ENCODE measurements at places on chromosomes 6 and 20.
A peak's percentile ranks its signal among the peaks of the same experiment; 100 is the strongest.

GRCh38 chr20:63587776-63588591, 13.9 kb upstream of the HELZ2 start:
- no peak for DNase-seq

- no peak for DNase-seq
These were observed 54.6 kb downstream of the FARS2 start for GRCh38 chr6:5315881-5316280.

- DNase-seq = no peak
These were observed 8.4 kb upstream of the ADA start for GRCh38 chr20:44659931-44660330.

DNA sequence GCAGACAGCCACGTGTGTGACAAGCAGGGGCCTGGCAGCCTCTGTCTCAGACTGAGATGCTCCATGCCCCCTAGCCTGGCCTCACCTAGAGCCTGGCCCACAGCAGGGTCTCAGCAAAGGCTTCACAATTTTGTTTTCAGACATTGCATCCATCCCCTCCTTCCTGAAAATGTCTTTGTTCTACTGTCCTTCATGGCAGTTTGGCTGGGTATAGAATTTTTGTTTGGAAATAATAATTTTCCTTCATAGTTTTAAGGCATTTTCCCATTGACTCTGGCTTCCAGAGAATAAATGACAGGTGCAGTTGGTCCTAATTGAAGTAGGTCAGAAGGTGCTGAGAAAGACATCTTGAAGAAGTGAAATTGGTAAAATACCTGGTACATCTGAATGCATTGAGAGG, 216.2 kb downstream of the EYA2 start:
- DNase-seq = no peak

DNA sequence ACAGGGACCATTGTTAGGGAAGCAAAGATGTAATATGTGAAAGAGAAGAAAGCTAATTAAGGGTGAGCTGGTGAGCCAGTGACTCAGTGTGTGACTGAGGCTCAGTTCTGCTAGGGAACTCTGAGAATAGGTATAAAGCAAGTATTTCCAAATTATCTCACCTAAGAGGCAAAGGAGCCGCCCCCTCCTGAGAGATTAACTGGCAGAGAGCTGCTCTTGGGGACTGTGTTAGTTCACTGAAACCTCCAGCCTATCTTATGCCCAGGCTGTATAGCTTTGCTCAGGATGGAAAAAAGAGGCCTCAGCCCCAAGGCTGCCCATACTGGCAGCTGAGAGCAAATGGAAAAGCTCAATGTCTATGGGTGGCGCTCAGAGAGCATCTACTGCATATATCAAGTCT, 152.0 kb downstream of the PAK5 start:
- DNase-seq = no peak

DNA sequence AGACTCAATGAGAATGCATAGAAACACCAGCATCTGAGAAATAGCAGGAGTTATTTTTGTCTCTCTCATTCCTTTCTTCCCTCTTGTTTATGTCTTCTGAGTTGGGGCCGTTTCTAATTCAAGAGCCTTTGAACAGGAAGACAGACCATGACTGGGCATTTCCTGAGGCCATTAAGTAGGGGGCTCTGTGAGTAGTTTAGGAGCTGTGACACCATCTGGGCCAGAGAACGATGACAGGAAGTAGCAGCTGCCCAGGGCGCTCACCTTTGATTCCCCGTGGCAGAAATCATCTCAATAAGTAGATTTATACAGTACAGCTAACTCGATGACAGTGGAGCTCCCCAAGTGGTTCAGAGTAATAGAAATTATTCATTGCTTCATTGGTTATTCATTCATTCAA, 298.4 kb upstream of the PLN start:
- no peak for DNase-seq

- no peak for DNase-seq
These were observed 658.8 kb downstream of the PTPRT start for GRCh38 chr20:42530855-42531448.

- no peak for DNase-seq
These were observed 42.0 kb downstream of the JARID2 start for GRCh38 chr6:15287670-15288375.

DNA sequence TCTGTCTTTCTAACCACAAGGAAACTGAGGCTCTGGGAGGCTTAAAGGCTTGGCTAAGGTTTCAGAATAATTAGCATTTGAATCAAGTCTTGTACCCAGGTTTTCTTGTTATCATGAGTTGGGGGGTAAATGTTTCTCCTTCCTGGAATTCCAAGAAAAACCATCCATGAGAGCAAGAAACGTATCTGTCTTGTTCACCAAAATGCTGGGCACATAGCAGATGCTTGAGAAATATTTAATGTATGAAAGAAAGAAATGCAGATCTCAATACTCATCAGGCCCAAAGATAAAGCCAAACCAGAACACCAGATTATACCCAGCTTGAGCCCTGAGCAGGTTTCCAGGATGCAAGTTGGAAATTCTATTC, 164.6 kb downstream of the CLIC5 start:
- no peak for DNase-seq

- peak; percentile 84 for DNase-seq
These were observed 44.6 kb downstream of the ARHGAP40 start for GRCh38 chr20:38645980-38646858.

GRCh38 chr6:133236932-133237331, 4.2 kb upstream of the EYA4 start:
- no peak for DNase-seq

GRCh38 chr6:7262746-7263518, 50.1 kb downstream of the SSR1 start:
- DNase-seq = no peak

DNA sequence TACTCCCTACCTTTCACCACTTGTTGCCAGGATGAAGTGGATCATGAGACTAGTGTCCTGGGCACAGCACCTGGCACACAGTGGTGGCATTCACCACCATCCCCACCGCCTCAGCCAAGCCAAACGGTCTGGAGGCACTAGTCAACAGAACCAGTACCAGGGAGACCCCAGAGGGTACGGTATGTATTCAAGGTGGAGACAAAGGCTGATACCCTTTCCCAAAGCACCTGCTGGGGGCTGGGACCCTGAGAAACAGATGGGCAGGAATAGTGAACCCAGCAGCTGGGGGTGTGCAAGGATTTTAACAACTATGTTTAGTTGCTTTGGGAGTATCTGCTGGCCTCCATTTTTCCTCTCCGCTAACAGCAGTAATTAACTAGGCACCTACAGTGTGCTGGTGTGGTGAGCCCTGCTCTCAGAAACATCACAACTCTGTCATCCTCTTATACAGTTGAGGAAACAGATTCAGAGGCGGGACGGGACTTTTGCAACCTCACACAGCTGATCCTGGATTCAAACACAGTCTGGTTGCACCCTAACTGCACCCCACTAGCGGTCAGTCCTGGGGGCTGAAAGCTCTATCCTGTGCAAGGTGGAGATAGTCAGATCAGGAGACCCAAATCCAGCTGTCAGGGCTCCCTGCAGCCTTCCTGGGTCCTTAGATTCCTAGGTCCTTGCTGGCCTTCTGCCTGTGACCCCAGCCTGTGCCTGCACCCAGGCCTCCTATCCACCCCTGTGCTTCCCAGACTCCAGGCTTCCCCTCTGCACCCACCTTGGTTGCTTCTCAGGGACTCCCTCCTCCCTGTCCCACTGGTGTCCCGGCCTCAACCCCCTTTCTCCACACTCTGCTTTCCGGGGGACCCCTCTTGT, 1.2 kb downstream of the SNTA1 start:
- DNase-seq = no peak

GRCh38 chr6:54428431-54428830, 120.2 kb downstream of the TINAG start:
- no peak for DNase-seq

- DNase-seq = no peak
These were observed 50.2 kb downstream of the ERMARD start for GRCh38 chr6:169801396-169802160.

DNA sequence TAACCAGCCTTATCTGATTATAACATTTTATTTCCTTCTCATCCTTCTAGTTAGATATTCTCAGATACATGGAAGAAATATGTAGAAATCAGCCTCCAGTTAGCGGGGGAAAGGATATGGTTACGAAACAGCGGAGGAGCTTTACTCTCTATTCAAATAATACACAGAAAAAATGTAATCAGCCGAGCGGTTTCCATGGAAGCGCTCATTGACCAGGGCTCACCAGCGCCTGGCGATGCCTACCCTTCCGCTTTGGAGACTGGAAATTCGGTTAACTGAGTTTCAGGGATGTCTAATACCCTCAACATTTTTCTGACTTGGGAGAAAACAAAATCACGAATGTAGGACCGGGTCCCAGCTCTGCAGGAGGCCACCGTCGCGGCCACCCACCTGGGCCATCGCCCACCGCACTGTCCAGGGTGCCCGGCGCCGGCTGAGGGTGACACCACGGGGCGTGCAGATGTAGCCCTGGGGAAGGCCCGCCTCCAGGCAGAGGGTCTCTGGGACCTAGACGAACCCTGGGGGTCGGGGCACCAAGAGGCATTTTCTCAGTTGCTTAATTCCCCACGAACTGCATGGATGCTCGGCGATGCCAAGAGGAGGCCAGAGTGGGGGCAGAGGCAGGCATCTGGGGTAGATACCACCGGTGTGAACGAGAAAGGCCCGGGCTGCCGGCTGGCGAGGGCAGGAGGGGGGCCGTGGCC, 1.7 kb downstream of the PRR18 start:
- no peak for DNase-seq

GRCh38 chr6:32406857-32407256, at the start of gene BTNL2:
TSS of gene BTNL2 (minus strand) at chr6:32407181. CDS start at chr6:32407123, 58 bp downstream.
- DNase-seq = no peak

DNA sequence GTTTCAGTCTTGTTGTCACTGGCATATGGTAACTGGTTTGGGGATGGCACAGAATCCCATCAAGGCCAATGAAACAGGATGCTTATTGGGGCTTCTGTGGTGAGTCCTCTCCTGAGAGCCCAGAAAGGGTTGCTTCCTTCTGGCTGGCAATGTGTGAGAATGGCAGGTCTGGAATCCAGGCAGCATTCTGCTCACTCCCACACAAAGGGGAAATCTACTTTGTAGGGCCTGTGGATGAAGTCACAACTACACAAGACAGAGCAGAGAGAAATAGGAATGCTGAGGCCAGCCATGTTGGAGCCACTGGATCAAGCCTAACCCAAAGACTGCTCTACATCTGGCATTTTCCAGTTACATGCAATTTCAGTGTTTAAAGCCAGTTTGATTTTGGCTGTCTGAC, 15.7 kb downstream of the PLAGL2 start:
- DNase-seq = no peak

- DNase-seq = no peak
These were observed 78.2 kb downstream of the THBS2 start for GRCh38 chr6:169175360-169175887.

GRCh38 chr20:17889226-17889625, 79.4 kb downstream of the SNX5 start:
- DNase-seq = no peak

DNA sequence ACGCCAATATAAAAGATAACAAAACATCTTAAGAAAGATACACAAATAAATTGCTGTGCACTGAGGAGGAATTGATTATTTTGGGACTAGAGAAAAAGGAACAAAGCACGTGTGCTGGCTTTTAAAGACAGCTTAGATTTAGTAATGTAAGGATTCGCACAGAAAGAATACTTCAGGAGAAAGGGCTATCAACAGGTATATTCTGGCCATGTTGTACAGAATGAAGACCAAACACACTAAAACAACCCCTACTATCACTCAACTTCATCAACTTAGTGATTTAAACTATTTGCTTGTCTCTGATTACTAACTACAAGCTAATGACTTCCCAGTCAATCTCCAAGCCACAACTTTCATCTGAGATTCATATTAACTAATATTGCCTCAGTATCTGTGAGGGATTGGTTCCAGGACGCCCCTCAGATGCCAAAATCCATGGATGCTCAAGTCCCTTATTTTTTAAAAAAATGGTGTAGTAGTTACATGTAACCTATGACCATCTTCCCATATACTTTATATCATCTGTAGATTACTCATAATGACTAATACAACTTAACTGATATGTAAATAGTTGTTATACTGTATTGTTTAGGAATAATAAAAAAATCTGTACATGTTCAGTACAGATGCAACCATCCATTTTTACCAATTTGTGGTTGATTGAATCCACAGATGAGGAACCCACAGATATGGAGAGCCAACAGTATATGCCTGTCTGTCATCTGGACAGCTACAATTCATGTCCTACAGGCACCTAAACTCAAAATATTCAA, 4.5 kb downstream of the DEK start:
- DNase-seq = no peak

DNA sequence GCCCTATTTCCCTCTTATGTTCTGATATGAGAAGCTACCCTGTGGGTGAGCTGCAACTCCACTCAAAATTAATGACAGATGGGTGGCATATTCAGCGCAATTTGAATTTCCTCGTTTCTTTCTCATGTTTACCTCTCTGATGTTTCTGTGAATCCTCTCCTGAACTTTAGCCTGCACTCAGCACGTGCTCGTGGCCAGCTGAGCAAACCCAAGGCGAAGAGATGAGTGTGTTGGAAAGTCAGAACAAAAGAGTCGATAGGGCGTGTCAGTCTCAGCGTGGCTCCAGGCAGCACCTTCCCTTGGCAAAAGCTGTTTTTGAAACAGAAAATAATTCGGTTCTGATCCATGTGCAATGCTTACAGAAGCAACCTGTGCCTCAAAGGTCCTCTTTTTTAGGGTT, 226.1 kb upstream of the GMDS start:
- no peak for DNase-seq

GRCh38 chr20:24384865-24385264, 84.6 kb upstream of the SYNDIG1 start:
- no peak for DNase-seq

DNA sequence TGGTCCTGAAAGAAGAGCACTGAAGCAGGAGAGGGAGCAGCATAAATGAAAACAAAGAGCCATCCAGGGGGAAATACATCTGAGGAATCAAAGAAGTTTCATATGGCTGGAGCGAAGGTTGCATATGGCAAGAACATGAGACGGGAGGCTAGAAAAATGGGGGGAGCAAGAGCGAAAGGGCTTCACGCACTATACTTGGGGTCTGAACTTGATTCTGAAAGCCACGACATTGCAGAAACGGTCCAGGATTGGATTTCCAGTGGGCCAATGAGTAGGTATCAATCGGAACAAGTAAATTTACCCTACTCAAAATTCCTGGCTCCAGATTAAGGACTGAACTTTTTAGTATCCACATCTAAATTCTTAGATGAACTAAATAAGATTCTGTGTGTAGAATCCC, 47.9 kb downstream of the B4GALT5 start:
- DNase-seq = no peak

GRCh38 chr6:159979136-159979874, 10.4 kb downstream of the IGF2R start:
- no peak for DNase-seq

DNA sequence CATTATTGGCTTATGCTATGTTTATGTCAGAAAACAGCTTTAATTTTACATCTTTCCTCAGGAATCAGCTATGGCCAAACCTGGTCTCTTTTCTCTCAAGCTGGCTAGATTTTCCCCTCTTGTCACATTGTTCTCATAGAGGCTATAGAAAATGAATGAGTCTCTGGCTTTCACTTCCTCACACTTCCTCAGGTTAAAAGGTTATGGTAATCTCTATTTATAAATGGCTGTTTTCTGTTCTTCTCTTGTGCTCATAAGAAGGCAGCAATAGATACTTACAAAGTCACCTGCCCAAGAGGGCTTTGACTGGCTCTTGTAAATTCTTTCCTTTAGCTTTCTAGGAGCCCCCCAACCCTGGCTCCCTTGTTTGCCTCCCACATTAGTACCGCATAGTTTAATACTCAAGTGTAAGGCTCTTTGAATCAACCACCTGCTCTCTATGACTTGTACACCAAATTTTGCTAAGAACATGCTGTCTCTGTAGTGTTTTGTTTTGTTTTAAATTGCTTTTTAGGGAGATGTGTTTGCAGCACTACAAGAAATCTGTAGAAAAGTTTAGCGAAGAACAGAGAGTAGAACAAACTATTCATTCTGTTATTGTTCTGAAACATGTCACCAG, 897.4 kb upstream of the CITED2 start:
- DNase-seq = no peak

Data from NCI-H2081 (cell line).